AG10803 (cell line): ENCODE measurements at places on chromosomes 12 and 14.

DNA sequence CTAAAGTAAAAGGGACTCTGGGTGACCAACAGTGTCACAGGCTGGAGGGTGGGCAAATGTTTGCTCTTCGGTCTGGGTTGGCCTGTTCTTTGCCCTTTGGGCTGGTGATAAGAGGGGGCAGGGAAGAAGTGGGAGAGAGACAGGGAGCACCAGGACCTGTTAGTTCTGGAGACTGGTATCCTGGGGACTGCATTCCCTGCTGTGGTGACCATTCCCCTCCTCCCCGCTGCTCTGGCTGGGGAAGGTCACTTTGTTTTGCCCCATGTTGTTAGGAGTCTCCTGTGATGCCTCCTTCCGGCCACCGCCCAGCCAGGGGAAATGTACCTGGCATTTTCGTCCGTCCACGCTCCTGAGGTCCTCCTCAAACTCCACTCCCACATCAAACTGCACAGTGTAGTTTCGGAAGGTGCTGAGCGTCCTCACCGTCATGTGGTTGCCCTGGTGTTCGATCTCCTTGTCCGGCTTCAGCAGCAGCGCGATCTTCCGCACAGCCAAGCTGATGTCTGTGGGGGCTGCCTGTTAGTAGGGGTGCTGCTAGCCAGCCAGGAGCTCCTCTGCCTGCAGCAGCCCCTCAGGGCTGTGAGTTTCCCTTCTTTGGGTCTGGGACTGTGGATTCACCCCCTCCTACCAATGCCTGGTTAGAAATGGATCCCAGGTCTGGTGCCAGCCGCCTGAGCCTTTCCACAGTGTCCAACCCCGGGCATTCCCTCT lies 618 bp downstream of the RBP5 start:
- no peak for DNase-seq

DNA sequence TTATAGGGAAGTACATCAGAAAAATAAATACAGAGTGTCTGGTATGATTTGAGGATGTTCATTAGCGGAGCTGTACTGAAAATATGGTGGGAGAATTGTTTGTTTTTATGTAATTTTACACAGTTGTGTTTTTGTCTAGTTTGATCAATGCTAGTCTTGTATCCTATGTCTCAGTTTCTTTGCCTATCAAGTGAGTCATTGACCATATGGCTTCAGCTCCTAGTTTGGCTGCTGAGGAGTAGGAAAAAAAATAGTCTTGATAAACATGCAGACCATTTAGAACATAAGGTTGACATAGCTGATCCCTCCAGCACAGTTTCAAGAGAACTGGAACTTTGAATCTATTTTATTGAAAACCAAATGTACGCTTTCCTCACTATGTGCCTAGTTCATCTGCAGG lies 1292.1 kb upstream of the FLRT2 start:
- DNase-seq: no peak

GRCh38 chr14:31180299-31181051 lies 27.1 kb downstream of the HECTD1 start:
- no peak for DNase-seq

GRCh38 chr12:49105504-49106084 lies 5.1 kb downstream of the LMBR1L start:
- peak; percentile 24 for DNase-seq

- DNase-seq: no peak
Measured at GRCh38 chr12:44626883-44627282, 249.2 kb downstream of the NELL2 start.

- peak; percentile 66 for DNase-seq
Measured at GRCh38 chr14:55221186-55221585, 29.8 kb upstream of the DLGAP5 start.

GRCh38 chr14:100789460-100790417 lies 36.2 kb upstream of the MEG3 start:
- DNase-seq: no peak

DNA sequence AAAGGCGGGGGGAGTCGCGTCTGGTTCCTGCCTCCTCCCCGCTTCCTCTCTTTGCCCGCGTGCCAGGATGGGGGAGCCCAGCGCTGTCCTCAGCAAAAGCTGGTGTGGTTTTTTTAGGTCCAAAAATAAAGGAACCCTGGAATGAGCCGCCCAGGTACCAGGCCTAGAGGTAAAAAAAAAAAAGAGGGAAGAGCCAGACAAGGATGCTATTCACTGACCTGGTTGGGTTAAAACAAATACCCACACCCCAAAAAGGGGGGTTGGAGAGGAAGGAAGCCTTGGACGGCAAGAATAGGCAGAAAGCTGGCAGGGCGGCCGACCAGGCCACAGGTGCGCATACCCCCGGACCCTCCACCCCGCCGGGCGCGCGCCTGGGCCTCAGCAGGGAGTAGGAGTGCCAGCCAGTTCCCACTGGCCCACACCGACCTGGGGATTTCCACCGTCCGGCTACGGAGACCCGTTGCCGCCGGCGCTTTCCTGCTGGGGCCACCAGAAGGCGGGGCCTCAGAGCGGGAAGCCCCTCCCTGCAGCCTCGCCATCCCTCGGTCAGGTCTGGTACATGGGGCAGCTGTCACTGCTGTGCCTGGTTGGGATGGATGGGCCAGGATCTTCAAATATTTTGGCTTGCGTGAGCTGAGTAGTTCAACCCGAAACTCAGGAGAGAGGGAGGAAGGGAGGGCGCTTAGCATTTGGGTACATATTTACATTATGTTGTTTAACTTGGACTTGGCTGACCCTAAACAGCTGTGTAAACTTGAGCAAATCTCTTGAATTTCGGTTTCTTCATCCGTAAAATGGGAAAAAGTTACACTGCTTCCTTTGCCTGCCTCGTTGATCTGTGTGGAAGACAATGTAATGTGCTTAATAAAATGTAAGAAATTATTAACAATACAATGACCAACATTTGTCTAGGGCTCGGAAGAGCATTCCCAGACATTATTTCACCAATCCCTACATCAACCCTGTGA lies 5.4 kb upstream of the IRF2BPL start:
- DNase-seq: peak; percentile 81

DNA sequence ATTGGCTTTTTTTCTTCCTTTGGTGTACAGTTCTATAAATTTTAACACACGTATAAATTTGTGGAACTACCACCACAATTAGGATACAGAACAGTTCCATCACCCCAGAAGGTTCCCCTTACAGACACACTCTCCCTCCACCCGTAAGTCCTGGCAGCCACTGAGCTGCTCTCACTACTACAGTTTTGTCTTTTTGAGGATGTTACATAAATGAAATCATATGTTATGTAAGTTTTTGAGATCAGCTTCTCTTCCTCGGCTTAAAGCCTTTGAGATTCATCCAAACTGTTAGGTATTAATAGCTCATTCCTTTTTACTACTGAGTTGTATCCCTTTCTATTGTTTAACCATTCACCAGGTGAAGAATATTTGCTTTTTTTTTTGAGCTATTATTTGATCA lies 74.3 kb upstream of the SLC24A4 start:
- no peak for DNase-seq

GRCh38 chr12:120639771-120640721 lies at the start of gene CABP1:
Gene CABP1, plus strand, starts transcription at chr12:120640626. Its CDS starts 60 bp downstream, at chr12:120640686.
- DNase-seq: no peak

DNA sequence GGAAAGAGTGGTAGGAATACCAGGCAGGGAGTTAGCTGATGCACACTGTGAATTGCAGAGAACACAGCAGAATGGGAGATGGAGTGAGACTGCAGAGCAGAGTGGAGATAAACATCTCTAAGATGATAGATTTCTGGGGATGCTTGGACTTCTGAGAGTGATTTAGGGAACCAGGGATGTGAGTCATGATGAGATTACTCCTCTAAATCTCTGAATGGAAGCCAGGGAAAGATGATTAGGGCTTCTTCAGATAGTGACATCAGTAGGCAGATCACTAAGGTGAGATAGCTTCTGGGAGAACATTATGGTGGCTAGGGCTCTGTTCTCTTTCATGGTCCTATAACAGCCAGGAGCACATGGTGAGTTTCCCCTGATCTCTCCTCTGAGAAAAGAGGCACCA lies 501.5 kb upstream of the USP15 start:
- DNase-seq: no peak
